ENCODE measurements at places on chromosomes 11 and 22.

DNA sequence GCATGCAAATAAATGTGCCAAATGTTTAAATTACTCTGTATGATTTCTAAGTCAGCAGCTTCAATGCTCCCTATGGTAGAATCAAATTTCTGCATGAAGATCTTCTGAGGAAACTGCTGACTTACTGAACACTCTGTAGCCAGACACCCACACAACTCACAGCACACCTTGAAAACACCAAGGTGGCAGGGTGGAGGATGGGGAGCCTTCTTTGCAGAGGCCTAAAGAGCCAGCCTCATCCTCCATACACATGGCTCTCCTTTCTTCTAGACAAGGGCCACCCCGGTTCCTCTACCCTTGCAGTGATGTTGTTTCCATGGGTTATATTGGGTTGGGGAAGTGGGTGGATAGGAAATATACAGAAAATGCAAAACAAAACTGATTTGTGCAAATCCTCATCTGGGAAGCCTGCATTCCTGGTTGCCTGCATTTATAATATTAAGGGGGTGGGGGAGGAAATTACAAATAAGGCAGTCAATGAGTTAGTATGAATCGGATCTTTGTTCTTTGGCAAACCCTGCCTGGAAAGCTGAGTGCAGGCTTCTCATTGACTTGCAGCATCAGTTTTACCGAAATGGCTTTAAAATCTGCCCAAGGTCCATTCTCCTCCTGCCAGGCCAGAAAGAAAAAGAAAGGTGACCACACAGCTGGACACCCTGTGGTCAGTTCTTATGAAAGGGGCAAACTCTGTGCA lies 15.8 kb upstream of the ETS1 start:
- DNase-seq = no peak

GRCh38 chr11:114348200-114349191 lies 51.8 kb downstream of the C11orf71 start:
- DNase-seq = peak; percentile 69

- DNase-seq = no peak
These were observed 27.3 kb upstream of the ASPHD2 start for GRCh38 chr22:26401726-26402125.

DNA sequence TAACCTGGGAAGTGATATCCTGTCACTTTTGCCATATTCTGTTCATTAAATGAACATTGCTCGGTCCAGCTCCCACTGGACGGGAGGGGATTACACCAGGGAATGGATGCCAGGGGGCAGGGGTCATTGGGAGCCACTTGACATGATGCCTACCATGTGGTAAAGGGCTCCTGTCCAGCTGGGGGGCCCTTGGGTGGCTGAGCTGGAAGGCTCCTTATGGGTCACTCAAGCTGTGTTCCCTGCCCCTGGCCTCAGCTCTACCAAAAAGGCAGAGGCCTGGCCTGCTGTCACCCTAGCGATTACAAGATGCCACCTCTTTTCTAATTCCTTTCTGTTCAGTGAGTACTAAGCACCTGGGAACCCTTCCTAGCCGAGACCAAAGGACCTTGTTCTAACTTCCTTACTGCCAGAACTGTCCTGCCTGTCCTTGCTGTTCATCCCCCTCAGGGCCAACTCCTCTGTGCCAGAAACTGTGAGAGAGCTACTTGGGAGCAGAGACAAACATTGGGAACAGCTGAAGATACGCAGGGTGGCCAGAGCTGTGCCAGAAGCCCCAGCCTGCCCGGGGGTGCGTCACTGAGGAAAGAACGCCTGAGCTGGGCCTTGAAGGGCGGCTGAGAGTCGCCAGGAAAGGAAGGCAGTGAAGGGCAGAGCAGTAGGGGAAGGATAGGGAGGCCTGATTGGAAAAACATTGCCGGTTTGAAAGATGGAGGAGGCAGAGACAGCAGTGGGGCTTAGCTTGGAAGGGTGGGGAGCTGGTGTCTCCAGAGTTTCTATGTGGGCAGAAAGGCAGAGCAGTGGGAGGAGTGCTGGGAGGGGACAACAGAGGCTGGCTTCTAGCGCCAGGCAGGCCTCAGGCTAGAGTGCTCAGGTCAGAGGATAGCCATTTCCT lies 12.7 kb upstream of the UVRAG start:
- DNase-seq = no peak

- DNase-seq = no peak
These were observed 186.8 kb downstream of the SOX6 start for GRCh38 chr11:16169541-16169940.

DNA sequence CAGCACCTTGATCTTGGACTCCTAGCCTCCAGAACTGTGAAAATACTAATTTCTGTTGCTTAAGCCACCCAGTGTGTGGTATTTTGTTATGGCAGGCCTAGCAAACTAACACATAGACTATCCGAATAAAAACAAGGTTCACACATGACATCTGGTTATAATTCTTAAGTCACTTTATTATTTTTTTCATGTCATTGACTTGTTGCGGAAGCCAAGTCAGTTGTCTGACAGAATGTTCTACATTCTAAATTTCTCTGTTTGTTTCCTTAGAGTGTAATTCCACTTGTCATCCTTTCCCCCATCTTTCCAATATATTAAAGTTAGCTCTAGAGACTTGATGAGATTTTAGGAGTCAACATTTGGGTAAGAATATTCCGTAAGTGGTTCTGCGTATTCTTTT lies 40.6 kb downstream of the RAB30 start:
- DNase-seq = no peak

DNA sequence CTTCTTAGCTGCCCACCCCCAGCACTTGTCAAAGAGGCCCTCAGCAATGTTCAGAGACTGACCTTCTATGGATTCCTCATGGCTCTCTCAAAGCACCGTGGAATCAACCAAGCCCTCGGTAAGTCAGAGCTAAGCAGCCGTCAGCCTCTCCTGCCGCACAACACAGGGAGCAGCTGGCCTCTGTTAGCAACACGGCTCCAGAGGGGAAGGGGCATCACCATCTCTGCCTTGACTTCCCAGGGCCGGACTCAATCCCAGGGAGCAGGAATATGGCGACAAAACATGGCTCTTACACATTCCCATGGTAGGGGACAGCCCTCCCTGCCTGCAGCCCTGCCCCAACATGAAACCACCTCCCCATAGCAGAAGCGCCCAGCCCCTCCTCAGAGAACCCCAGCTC lies 18.9 kb downstream of the ARFGAP2 start:
- no peak for DNase-seq

DNA sequence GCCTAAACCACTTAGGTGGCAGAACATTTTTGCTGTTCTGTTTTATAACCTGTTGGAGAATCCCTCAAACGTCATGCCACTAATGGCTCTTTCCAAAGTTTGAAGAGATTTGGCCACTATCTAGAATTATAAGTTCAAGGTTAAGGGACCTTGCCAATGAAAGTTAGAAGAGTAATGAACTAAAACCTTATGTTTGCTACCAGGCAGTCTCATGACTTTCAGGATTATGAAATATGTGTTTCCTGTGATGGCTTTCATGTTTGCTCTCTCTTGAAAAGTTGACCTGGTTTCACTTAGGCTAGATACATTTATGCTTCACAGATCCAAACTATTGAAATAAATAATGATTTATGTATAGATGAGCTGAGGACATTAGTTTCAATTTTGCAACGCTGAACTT lies 340.0 kb downstream of the LRRC4C start:
- no peak for DNase-seq

GRCh38 chr11:3684129-3684818 lies 13.1 kb upstream of the CHRNA10 start:
- DNase-seq = no peak

GRCh38 chr11:120854988-120855387 lies 168.9 kb upstream of the TBCEL start:
- no peak for DNase-seq

- no peak for DNase-seq
These were observed 9.7 kb downstream of the MAML2 start for GRCh38 chr11:96333191-96333719.
